Calu3 (cell line): ENCODE measurements at places on chromosomes 3 and 15. TPM values are rescaled to one million over a fixed set of nuclear protein-coding genes. Genes with fewer than 3 reads are reported as not detected.

DNA sequence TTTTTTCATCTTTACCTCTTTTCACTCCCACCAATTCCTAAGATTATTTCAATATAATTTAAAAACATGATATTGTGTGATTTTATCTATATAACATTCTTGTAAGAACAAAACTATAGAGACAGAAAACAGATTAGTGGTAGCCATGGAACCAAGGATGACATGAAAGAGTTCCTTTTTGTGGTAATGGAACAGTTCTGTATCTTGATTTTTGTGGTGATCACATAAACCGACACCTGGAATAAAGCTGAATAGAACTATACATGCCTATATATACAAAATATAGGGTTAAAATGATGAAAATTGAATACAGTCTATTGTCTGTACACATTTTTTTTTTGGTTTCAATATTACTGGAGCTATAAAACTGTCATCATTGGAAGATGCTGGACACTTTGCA, 945.4 kb downstream of the SI start:
- no peaks in the 10 kb centered on the region for H3K4me1 ChIP-seq
- H3K4me3 ChIP-seq: no peak overlapping the region
- no peaks in the 10 kb centered on the region for H3K36me3 ChIP-seq
- no peaks in the 10 kb centered on the region for H3K27me3 ChIP-seq

- no peak for DNase-seq
- H3K4me3 ChIP-seq: no peak overlapping the region
- H3K27me3 ChIP-seq: no peaks in the 10 kb centered on the region
- no peaks in the 10 kb centered on the region for H3K36me3 ChIP-seq
- peaks cover 10% of the 10 kb centered on the region for H3K4me1 ChIP-seq
Measured at GRCh38 chr3:107704477-107704876, 181.7 kb downstream of the BBX start.

DNA sequence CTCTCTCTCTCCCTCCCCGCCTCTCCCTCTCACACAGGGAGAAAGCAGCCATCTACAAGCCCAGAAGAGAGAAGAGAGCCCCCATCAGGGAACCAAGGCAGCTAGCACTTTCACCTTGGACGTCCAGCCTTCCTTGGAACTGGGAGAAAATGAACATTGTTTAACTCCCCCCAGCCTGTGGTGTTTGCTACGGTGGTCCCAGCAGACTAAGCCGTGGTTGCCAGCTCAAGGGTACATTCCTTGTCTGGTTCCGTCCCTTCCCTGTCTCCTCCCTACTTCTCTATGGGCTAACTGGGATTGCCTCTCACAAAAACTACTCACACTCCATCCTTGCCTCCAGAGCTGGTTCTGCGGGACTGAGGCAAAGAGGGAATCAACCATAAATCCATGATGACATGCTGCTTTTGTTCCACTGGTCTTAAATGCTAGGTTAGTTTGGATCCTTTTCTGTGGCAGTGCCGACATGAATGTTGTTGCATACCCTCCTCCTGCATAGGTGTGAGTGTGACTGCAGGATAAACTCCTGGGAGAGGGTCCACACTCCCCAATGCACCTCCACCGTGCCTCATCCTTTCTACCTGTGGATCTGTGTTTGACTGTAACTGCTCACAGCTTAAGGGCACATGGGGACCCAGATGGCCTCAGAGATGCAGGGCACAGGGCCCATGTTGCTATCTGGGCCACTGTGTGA, 12.0 kb downstream of the C3orf22 start:
- no peak overlapping the region for H3K27ac ChIP-seq
- no peaks in the 10 kb centered on the region for H3K4me1 ChIP-seq
- H3K36me3 ChIP-seq: no peaks in the 10 kb centered on the region
- DNase-seq: no peak
- H3K27me3 ChIP-seq: peaks cover 68% of the 10 kb centered on the region
- no peak overlapping the region for H3K4me3 ChIP-seq

- DNase-seq: no peak
- no peak overlapping the region for H3K4me3 ChIP-seq
- peaks cover 32% of the 10 kb centered on the region for H3K27me3 ChIP-seq
- H3K27ac ChIP-seq: no peak overlapping the region
Measured at GRCh38 chr15:44788748-44789147, 52.4 kb downstream of the TRIM69 start.

- no peak overlapping the region for H3K4me3 ChIP-seq
- no peak for DNase-seq
- H3K27ac ChIP-seq: no peak overlapping the region
- H3K4me1 ChIP-seq: no peaks in the 10 kb centered on the region
- H3K36me3 ChIP-seq: no peaks in the 10 kb centered on the region
- no peaks in the 10 kb centered on the region for H3K27me3 ChIP-seq
Measured at GRCh38 chr3:103410231-103410630, 975.4 kb downstream of the ZPLD1 start.

DNA sequence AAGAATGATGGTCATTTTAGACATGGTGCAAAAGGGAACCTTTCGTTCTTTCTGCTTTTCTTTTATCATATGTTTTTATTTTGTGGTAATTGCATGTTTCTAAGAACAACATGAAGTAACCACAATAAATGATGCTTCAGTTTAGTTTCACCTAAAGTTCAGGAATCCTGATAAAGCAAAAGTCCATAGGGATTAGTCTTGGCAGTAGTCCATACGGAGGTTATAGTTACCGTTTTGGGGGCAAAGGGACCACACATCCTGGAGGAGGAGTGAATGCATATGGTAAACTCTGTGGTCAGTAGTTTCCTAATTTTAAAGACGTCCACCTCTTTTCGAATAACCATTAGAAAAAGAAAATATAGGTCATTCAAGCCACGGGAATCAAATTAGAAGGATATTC, 141.5 kb downstream of the MCTP2 start:
- no peak overlapping the region for H3K4me3 ChIP-seq
- H3K27me3 ChIP-seq: no peaks in the 10 kb centered on the region
- no peaks in the 10 kb centered on the region for H3K36me3 ChIP-seq
- DNase-seq: no peak
- no peaks in the 10 kb centered on the region for H3K4me1 ChIP-seq

- no peak for DNase-seq
- H3K4me1 ChIP-seq: no peaks in the 10 kb centered on the region
- H3K27me3 ChIP-seq: no peaks in the 10 kb centered on the region
- no peaks in the 10 kb centered on the region for H3K36me3 ChIP-seq
- no peak overlapping the region for H3K27ac ChIP-seq
Measured at GRCh38 chr3:57143886-57144459, 21.2 kb downstream of the IL17RD start.

DNA sequence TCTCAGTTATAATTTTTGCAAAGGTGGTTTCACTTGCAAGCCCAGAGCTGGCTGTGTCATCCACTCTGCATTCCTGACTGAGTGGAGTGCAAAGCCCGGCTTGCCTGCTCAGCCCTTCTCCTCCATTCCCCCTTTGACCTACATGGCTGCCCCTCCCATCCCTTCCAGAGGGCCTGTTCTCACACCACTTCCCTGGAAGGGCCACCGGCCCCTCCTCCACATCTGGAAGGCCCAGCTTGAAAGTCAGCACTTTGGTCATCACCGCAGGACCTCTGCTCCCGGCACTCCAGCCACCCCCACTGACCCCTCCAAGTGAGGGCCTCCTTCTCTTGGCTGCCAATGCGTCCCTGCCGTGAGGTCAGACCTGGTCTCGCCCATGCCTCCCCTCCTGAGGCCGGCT, 74.1 kb upstream of the RNF7 start:
- no peak for DNase-seq
- peaks cover 50% of the 10 kb centered on the region for H3K27me3 ChIP-seq
- no peak overlapping the region for H3K27ac ChIP-seq
- no peak overlapping the region for H3K4me3 ChIP-seq
- H3K36me3 ChIP-seq: peaks cover 11% of the 10 kb centered on the region

DNA sequence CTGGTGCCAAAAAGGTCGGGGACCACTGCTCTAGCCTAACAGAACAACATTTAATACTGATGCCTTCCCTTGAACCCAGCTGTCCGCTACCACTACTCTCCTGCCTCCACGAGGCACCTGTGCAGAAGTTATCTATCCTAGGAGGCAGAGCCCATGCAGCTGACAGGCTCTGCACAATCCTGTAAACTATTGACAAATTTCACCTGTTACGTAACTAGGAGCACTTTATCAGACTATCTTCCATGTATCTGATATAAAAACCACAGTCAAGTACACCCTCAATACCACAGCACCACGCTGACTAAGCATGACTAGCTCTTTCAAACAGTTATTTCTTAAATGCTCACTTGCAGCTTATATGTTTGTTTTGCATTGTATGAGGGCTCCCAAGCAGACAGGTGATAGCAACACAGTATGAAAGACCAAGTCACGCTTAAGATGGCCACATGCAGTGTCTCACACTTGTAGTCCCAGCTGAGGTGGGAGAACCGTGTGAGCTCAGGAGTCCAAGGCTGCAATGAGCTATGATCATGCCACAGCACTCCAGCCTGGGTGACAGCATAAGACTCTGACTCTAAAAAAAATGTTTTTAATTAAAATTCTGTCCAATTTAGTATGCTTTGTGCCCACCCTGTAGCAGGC, 4.5 kb upstream of the IL17RC start:
- no peak overlapping the region for H3K4me3 ChIP-seq
- no peaks in the 10 kb centered on the region for H3K27me3 ChIP-seq
- H3K36me3 ChIP-seq: peaks cover 29% of the 10 kb centered on the region
- H3K27ac ChIP-seq: no peak overlapping the region

GRCh38 chr3:94082391-94082937, 19.6 kb downstream of the NSUN3 start:
- H3K4me1 ChIP-seq: peaks cover 13% of the 10 kb centered on the region
- no peak for DNase-seq
- H3K27me3 ChIP-seq: no peaks in the 10 kb centered on the region
- no peaks in the 10 kb centered on the region for H3K36me3 ChIP-seq
- H3K4me3 ChIP-seq: no peak overlapping the region
- no peak overlapping the region for H3K27ac ChIP-seq

DNA sequence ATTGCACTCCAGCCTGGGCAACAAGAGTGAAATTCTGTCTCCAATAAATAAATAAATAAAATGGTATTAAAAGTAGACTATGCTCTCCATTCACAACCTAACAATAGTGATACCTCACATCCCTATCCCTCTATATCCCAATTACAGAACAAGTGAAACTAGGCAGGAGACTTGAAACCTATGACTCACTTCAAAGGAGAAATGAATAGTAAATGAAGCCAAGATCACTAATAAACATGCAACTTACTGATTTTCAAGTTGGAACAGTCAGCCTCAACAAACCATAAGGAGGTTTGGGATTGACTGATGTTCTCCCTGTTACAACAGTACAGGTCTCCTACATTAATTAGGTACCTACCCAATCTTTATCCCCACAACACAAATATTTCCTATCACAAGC, 103.4 kb downstream of the GSK3B start:
- H3K27me3 ChIP-seq: no peaks in the 10 kb centered on the region
- H3K4me3 ChIP-seq: no peak overlapping the region
- no peak overlapping the region for H3K27ac ChIP-seq
- no peak for DNase-seq

DNA sequence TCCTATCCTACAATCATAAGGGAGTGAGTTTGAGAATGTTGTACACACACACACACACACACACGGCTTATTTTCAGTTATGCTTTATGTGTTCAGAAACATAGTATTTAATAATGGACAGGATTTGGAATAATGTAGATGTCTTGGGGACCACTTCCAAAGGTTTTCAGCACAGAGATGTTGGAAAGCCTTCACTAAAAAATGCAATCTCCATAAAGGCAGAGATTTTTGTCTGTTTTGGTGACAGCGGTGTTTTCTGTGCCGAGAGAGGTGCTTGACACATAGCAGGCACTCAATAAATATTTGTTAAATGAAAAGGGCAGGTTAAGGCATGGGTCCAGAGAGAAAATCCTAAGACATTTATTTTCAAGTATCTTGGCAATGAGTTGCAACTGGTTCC, 428.2 kb upstream of the RGMA start:
- H3K4me3 ChIP-seq: no peak overlapping the region
- DNase-seq: no peak
- peaks cover 26% of the 10 kb centered on the region for H3K27me3 ChIP-seq
- no peaks in the 10 kb centered on the region for H3K4me1 ChIP-seq
- no peaks in the 10 kb centered on the region for H3K36me3 ChIP-seq

DNA sequence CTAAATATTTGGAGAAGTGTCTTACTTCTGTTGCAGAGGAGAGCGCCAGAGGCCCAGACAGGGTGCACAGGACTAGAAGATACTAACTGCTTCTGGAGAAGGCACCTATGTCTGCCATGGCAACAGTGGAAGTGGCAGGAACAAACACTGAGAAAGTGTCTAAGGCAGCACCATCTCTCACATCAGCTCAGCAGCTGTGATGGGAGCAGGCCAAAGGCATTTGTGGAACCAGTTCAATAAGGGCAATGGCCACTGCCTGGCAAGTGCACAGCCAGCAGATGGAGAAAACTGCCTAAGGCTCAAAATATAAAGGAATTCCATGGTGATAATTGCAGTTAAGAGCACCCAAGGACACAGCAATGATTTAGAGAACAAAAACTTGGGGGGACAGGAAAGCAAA, 563.0 kb upstream of the CCDC54 start:
- no peaks in the 10 kb centered on the region for H3K36me3 ChIP-seq
- no peaks in the 10 kb centered on the region for H3K27me3 ChIP-seq
- DNase-seq: no peak

GRCh38 chr3:33915796-33916546, 117.5 kb downstream of the PDCD6IP start:
- no peaks in the 10 kb centered on the region for H3K36me3 ChIP-seq
- H3K4me3 ChIP-seq: no peak overlapping the region
- no peak overlapping the region for H3K27ac ChIP-seq
- no peaks in the 10 kb centered on the region for H3K27me3 ChIP-seq
- DNase-seq: no peak

- peaks cover 5% of the 10 kb centered on the region for H3K36me3 ChIP-seq
- H3K27me3 ChIP-seq: no peaks in the 10 kb centered on the region
- peaks cover 27% of the 10 kb centered on the region for H3K4me1 ChIP-seq
- H3K4me3 ChIP-seq: no peak overlapping the region
- H3K27ac ChIP-seq: no peak overlapping the region
Measured at GRCh38 chr3:94614192-94614591, 551.3 kb downstream of the NSUN3 start.

DNA sequence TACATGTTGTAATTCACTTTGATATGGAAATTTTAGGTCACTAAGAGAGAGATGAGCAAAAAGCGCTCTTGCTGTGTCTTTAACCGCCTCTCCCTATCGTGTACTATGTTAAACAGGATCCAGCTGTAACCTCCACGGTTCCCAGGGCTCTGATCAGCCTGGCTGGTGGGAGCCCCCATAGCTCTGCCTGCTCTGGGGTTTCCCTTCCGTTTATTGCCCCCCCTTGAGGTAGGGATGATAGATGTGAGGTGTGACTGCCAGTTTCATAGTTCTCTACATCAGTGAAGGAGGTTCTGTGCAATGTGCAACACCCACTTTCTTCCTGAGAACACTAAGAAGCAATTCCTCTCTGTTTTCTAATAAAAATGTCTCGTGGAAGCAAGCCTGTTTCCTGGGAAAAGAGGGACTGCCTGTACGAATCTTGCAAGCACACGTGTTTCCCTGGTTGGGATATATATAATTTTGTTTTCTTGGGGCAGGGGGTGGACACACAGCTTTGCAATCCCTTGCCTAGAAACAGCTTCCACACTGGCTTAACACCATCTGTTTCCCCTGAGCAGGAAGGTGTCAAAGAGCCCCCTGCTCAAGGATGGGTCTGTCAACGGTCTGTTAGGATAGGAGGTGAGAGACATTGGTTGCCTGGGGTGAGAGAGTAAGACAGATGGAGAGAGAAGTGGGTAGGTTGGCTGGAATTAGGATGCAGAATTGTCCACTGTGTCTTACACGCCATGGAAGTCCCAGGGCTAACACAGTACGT, 23.8 kb downstream of the CORO2B start:
- H3K4me1 ChIP-seq: no peaks in the 10 kb centered on the region
- H3K4me3 ChIP-seq: no peak overlapping the region
- H3K36me3 ChIP-seq: no peaks in the 10 kb centered on the region
- peaks cover 66% of the 10 kb centered on the region for H3K27me3 ChIP-seq

The SPATA12 gene
- 0.47 and 0.64 TPM in 2 replicates for total RNA-seq

The RBP2 gene
- total RNA-seq: not detected in 2 replicates

The CX3CR1 gene
- not detected in 2 replicates for total RNA-seq

The IGSF10 gene
- 0.24 and 0.29 TPM in 2 replicates for total RNA-seq

The SEMA3F gene
- total RNA-seq: 1.6 and 1.7 TPM in 2 replicates

The CA12 gene
- 21.5 and 26.0 TPM in 2 replicates for total RNA-seq

The ALPK3 gene
- total RNA-seq: 4.6 TPM in 2 replicates
